ENCODE measurements at places on chromosomes 12 and 14.

GRCh38 chr12:59322473-59322872 is 273.4 kb upstream of the SLC16A7 start:
- DNase-seq = no peak

GRCh38 chr12:111271674-111272418 is 97.0 kb downstream of the PHETA1 start:
- DNase-seq = no peak

GRCh38 chr14:71694591-71695530 is 237.4 kb upstream of the RGS6 start:
- DNase-seq = no peak

GRCh38 chr14:85041618-85042017 is 488.3 kb upstream of the FLRT2 start:
- no peak for DNase-seq

DNA sequence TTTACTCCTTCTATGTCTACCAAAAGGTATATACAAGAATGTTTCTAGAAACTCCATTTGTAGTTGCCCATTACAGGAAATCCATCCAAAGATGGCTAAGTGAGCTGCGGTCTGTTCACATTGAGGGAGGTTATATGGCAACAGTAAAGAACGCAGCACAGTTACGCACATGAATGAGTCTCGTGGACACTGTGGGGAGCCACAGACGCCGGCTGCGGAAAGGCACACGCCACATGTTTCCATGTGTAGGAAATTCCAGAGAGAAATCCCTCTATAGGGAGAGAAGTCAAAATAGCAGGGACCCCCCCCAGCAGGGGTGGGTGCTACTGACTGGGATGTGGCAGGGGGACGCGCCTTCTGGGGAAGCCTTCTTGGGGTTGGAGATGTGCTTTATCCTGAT is 139.0 kb upstream of the NCOR2 start:
- DNase-seq = no peak

DNA sequence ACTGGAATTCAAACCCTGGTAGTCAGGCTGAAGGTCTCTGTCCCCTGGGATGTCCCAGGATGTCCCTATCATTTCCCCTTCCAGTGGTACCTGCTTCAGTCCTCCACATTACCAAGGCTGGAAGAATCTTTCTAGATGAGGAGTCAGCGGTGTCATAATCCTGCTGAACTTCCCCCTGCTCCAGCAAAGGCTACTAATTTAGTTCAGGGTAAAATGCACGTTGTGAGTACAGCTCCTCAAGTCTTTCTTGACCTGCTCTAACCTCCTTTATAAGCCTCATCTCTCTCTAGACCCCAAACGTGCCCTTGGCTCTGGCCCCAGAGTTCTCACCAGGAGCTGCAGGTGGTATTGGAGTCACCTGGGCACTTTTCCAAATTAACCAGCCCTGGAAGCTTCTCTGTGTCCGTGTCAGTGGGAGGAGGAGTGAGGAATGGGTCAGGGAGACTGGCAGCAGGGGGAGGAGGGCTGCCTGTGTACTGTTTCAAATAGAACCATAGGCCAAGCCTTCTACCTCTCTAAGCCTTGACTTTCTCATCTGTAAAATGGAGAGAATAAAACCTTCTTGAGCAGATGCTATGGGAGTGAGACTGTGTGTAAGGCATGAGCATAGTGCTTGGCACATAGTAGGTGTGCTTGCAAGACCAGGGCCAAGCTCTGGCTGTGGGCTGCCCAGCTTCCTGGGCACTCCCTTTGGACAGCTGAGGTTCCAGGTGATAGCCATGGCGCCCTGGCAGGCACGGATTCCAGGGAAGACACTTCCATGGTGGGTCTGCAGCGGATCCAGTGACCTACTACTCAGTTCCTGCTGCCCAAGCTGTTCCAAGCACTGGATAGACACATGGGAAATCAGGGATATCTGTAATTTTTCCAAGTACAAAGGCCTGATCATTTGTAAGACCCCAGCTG is 24.5 kb downstream of the ASB2 start:
- DNase-seq = no peak

GRCh38 chr12:15808652-15809051 is 19.5 kb upstream of the EPS8 start:
- DNase-seq = no peak

- no peak for DNase-seq
These were observed 38.8 kb upstream of the TMCC3 start for GRCh38 chr12:94689002-94689645.

DNA sequence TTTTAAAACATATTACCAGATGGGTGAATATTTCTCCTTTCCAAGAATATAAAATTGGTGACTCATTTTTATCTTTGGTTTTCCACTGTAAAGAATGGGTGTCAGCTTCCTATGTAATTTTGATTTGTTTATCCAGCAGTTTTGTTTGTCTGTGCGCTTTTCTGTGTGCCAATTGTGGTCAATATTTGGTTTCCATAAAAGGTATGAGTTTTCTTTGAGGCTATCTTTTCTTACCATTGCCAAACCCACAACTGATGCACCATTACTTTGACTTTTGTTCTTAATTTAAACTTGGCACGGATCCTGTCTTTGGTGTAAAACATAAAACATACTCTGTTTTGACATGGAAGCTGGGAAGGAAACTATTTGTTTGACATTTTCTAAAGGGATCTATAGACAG is 78.8 kb upstream of the NAV3 start:
- no peak for DNase-seq

DNA sequence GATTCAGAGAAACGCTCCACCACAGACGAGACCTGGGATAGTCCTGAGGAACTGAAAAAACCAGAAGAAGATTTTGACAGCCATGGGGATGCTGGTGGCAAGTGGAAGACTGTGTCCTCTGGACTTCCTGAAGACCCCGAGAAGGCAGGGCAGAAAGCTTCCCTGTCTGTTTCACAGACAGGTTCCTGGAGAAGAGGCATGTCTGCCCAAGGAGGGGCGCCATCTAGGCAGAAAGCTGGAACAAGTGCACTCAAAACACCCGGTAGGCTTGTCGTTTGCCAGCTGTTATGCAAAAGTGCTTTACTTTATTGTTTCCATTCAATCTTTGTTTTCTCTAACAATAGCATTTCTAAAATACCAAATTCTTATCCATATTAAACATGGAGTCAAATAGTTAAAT is 287.3 kb downstream of the NAV3 start:
- no peak for DNase-seq

- no peak for DNase-seq
These were observed 245.1 kb upstream of the ATXN7L3B start for GRCh38 chr12:74292351-74293194.

GRCh38 chr12:88579601-88580050 is 645 bp downstream of the KITLG start:
- DNase-seq = no peak

DNA sequence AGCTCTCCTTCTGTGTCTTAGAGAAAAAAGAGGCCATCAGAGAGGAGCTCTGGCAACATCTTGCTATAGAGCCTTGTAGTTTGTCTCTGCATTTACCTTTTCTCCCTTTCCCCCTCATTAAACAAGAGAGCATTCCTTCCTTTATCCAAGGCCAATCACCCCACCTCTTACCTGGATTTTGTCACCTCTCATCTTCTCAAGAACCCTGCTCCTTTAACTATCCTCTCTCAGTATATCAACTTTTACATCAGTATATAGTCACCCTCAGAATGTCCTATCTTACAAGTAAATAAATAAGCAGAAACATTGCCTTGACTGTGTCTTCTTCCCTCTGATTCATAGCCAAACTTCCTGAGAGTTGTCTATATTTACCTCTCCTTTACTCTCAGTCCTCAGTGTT is 105.0 kb upstream of the SLC38A2 start:
- no peak for DNase-seq

DNA sequence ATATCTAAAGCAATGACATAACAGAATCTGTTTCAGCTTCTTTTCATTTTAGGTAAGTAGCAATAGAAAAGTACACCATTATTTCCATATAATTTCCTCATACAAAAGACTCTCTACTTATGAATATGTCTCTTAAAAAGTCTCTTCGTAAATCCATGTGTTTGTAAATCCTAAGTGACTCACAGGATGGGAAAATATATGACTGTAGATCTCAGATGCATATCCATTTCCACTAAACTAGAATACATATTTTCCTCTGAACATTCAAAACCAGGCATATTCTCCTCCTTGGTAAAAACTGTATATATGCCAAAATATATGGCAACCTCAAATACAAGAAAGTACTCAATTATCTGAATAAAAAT is 93.6 kb downstream of the TXNDC16 start:
- DNase-seq = no peak

- DNase-seq = no peak
These were observed 93.3 kb downstream of the RFLNA start for GRCh38 chr12:124388038-124388671.

DNA sequence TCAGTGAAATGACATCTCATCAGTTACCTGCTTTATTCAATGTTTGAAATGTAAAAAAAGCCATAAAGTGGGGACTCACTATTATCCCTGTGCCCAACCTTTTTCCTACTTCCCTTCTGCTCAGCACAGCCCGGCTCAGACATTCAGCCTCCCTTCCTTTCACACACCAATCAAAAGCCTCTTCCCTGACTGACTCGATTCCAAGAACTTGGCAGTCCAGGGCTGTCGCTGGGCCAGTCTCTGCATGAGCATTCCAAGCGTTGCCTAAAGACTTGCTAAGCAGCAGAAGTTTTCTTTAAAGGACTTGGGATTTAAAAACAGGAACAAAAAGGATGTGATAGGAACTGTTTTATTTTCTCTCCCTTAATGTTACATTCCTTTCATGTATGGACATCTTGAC is 22.7 kb downstream of the ITPR2 start:
- DNase-seq = no peak

DNA sequence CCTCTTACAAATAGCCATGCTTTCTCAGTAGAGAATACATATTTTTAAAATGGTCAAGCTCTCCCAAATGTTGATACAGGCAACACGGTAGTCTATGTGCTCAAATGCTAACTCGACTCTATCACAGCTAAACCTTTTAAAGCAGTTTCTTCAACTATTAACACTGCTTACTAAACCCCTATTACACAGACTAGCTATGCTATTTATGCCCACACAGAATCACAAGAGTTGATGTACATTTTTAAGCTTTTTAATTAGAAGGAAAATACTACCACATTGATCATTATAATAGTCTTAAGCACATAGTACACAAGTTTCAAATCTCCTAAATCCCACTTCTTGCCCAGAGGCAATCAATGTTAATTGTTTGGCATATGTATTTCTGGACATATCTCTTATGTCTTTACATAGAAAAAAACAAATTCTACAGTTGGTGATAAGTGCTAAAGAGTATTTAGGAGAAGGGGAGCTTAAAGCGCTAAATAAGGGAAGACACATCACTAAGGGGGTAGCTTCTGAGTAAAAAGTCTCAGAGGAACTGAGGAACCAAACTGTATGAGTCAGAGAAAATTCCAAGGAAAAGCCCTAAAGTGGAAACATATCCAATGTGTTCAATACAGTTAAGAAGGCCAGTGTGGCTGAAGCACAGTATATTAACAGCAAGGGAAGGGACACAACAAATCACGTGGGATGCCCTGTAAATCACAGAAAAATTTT is 13.7 kb downstream of the HNRNPC start:
- DNase-seq = no peak

DNA sequence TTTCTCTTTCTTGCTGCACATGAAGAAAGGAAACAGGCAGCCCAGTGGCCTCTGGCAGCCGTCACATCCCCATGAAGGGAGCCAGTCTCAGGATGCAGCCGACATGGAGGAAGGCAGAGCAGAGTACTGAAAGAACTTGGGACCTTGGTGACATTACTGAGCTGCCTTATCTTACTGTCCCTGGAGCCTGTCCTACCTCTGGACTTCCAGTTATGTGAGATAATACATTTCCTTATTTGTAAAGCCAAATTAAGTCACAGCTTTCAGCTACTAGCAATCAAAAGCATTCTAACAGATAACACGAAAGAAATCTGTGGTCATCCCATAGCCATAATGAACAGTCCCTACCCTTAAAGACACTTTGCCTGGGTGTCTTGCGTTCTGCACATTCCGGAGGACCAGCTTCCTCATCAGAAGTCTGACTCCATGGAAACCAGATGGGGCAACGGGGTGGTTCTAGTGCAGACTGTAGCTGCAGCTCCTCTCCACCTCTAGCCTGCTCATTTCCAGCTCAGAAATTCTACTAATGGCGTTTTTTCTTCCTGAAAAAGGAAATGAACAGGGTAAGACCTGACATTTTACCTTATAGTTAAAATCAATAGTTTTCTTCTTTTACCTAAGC is 7.8 kb upstream of the EGLN3 start:
- DNase-seq = no peak

GRCh38 chr14:68477461-68478085 is 315.3 kb downstream of the ZFP36L1 start:
- DNase-seq = no peak

GRCh38 chr12:47946413-47947323 is 16.7 kb upstream of the TMEM106C start:
- DNase-seq = no peak

Data from central memory CD8-positive, alpha-beta T cell (primary cell).